AML-193 (cell line): ENCODE measurements at places on chromosomes 1 and 21.

DNA sequence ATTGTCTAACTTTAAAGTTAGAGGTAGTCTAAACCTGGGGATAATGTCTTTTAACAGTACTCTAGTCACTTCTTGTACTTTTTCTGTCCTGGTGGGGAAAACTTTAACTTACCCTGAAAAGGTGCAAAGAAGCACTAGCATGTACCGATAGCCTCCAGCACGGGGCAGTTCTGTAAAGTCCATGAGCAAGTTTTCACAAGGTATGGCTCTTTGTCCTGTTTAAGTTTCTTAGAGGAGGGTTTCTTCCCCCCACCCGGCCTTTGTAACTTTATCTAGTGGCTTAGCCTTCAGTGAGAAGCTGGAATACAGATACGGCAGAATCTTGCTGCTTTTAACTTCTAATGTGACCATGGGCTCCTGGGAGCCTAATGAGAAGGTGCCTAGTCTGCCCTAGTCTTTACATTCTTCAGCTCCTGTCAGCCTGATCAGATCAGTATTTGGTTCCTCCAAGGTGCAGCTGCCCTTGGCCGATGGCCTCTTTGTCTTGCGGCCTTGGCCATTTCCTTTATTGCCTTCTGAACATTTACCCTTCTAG lies 39.8 kb upstream of the CFAP126 start:
- DNase-seq = no peak

DNA sequence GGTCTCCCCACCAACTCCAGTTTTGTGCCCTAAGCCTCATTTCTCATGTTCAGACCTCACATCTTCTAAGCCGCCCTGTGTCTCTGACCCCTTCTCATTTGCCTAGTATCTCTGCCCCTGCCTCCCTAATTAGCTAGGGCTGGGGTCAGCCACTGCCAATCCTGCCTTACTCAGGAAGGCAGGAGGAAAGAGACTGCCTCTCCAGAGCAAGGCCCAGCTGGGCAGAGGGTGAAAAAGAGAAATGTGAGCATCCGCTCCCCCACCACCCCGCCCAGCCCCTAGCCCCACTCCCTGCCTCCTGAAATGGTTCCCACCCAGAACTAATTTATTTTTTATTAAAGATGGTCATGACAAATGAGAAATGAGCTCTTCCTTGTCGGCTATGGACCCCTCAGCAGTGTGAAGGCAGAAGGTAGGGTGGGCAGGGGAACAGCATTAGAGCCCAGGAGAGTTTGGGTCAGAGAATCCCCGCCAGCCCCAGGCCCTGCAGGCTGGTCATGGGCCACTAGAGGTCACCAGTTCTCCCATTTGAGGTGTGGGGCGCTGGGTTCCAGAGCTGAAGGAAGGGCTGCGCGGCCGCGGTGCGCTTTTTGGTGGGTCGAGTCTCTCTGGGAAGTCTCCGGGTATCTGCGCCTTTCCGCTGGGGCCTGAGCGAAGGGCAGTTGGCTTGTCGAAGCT lies 11.5 kb downstream of the ADAMTSL4 start:
- DNase-seq = peak; percentile 70

DNA sequence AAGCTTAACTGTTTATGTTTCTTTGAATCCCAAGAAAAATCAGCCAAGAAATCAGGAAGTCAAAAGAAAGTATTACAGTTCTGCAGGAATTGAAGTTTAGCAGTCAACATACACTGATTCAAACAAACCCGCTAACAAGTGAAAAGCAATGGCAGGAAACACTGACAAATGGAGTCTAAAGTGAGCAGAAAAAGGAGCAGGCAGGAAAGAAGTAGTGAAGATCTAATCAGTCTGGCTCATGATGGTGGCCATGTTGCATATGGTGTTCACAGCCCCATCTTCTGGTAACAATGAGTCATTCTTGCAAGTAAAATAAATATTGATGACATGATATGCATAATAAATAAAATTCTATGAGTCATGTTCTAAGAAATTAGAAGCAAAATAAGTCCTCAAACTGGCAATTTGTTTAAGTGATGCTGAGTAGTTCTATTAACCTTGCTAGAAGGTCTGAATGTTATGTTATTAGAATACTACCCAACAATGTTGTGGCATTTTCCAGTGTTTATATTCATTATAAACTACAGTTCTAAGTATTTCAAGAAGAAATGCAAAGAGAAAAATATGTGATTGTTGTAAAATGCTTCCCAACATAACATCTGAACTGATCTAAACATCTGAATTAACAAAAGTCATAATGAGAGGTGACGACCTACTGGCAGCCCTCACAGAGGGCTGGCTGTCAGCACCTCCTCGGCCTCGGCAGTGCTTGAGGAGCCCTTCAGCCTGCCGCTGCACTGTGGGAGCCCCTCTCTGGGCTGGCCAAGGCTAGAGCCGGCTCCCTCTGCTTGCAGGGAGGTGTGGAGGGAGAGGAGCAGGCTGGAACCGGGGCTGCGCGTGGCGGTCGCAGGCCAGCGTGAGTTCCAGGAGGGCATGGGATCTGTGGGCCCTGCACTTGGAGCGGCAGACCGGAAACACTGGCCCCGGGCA lies 5.7 kb upstream of the ACBD6 start:
- DNase-seq = no peak

DNA sequence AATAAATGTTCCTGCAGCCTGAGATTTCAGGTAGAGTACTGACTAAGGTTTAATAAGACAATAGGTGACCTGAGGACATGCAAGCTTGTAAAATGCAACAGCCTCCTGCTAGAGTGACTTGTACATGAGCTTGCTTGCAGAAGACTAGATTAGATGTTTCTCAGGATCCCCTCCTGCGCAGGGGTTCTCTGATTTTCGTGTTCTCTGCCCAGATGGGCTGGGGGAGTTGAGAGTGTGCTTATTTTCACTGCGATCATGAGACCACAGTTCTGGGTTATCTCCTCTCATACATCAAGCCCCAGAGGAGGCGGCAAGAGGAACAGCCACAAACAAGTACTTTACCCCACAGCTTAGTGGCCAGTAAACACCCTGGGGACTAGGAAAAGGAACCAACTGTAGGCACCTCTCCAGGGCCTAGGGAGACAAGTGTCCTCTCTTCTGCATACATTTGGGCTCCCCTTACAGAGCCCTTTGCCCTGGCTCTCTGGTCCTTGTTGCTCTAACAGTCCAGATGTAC lies 8.0 kb downstream of the TMEM81 start:
- no peak for DNase-seq

GRCh38 chr1:54814571-54814970 lies 13.4 kb upstream of the TTC22 start:
- no peak for DNase-seq

- DNase-seq = no peak
These were observed 4.7 kb upstream of the CD160 start for GRCh38 chr1:145714524-145715111.

DNA sequence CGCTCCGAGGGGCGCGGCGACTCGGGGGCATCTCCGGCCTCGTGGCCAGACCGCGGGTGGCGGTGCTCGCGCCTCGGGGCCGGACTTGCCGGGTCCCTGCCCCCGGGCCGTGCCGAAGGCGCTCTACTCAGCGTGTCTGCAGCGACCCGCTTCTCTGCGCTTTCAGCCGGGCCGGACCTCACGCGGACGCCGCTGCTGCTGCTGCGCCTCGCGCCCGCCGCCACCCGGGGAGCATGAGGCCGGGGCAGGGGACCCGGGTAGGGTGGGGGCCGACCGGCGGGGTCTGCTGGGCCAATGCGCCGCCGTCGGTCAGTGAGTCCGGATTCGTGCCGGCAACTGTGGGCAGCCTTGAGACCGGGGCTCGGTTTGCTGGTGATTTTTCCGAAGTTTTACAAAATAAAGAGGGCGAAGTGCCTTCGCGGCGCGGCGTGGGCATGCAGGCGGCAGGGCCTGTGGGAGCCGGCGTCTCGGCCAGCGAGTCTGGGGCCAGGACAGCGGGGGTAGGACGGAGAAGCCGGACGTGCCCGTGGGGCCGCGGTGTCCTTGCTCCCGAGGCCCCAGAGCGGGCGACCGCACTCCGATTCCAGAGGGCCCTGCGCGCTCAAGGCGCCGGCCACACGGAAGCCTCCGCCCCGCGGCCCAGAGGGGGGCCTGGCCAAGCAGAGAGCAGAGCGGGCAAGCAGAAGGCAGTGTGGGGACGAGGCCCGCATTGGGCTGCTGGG lies 749 bp downstream of the FAM163A start:
- no peak for DNase-seq

- no peak for DNase-seq
These were observed 186.0 kb upstream of the AJAP1 start for GRCh38 chr1:4468386-4468785.

GRCh38 chr1:112754116-112754628 lies 39.0 kb upstream of the PPM1J start:
- no peak for DNase-seq

DNA sequence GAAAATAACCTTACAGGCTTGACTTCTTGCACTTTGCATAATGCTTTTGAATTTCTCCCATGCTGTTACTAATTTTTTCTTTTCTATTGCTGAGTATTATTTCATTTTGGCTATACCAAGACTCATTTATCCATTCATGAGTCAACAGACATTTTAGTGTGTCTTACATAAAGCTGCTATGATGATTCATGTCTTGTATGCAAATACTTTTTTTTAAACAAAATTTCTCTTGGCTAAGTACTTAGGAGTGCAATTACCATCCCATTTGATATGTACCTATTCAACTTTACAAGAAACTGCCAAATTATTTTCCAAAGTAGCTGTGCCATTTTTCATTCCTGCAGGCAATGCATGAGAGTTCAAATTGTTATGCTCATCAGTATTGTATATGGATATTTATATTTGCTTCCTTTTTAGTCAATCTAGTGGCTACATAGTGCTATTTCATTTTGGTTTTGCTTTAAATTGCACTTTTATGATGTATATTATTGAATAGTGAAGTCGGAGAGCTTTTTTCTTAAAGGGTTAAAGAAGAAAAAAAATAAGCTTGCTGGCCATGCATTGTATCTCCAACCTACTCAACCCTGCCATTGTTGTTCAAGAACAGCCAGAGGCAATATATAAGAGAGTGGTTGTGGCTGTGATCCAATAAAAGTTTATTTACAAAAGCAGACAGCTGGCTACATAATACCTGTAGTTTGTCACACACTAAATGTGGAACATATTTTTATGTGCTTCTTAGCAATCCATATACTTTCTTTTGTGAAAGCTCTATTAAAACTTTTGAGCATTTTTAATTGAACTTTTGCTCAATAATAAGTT lies 862.8 kb downstream of the KCNT2 start:
- no peak for DNase-seq

GRCh38 chr1:234697015-234697414 lies 87.0 kb upstream of the IRF2BP2 start:
- no peak for DNase-seq

DNA sequence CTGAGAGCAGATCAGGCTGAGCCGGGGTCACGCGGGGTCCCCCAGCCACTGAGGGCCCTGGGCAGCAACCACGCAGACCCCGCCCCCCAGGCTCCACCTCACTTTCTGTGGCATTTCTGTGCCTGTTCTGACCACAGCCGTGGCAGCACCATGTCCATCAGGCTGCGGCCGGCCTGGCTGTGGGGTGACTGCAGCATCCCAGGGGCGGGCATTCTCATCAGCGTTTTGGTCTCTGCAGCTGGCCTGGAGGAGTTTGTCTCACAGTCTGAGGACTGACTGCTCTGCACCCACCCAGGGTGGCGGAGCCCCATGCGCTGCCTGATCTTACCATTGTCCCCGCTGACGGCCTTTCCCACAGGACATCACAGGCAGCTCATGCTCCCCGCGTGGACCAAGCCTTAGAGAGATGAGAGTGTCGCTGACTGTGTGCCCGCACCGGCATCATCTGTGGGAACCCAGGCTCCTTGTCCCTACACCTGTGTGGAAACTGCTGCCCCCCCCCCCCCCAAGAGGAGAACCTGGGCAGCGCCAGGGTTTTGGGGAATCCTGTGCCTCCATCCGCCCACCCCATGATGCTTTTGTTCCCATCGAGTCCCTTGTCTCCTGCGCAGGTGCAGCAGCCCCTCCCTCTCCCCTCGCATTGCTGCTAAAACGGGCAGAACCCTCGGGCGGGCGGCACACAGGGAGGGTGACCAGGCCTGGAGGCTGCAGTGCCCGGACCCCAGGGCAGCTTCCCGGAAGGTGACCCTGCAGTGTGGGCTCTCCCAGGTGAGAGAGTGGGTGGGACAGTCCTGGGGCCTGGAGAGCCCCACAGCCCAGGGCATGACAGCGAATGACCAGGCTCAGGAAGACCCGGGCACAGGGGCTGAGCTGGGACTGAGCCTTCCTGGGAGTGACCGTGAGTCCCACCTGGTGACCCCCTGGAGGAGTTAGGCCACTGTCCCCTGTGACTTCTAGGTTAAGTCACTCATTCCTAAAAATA lies 1.8 kb downstream of the KRTAP10-1 start:
- DNase-seq = no peak

DNA sequence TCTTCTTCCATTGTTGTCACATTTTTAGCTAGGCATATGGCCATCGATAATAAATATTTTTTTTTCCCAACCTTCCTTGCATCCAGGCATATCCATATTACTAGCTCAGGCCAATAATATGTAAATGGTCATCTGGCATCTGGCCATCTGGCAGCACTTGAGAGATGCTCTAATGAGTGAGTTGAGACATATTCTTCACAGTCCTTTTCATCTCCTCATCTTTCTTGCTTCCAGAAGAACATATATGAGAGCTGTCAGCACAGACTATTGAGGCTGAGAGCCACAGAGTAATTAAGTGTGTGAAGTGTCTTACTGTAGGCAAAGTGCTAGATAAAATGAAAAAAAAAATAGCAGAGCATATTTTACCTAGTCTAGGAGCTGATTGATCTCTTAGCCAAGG lies 628.4 kb upstream of the TMPRSS15 start:
- no peak for DNase-seq

DNA sequence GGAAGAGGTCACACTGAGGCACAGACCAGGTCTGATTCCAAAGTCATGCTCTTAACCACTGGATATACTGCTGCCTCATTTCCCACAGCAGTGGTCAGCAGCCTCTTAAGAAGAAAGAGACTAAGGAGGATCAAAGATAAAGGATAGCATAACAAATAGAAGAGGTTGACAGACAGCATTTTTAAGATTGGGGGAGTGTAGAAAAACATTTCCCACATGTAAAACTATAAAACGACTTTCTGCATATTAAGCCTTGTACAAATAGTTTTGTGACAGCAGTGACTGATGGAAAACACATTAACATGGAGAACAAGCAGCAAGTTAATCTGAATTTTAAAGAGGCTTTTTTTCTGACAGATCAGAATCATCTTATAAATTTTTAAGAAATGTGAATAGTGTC lies 92.0 kb downstream of the SELENOF start:
- DNase-seq = no peak
